Chondrocyte (in vitro differentiated cells): ENCODE measurements at places on chromosomes 13 and 19. TPM values are rescaled to one million over a fixed set of nuclear protein-coding genes. Genes with fewer than 3 reads are reported as not detected.

DNA sequence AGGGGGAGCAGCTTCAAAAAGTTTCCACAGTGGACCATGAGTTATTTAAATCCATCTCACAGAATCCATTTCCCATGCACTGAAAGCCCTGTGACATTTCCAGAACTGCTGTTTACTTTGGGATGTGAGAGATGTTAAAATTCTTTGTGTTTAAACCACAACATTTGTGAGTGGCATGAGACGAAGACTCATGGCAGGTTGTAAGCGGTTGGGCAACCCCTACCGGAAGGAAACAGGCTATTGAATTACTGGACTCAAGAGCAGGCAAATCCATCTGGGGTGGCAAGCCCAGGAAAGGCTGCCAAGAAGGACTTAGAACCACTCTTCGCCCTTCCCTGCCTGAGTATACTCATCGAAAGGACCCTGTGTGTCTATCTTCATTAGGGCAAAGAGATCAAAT, 22.3 kb upstream of the CLDN10 start:
- no peak for DNase-seq
- peaks cover 12% of the 10 kb centered on the region for H3K27me3 ChIP-seq
- no peak overlapping the region for H3K4me3 ChIP-seq
- H3K4me1 ChIP-seq, result peaks cover 9% of the 10 kb centered on the region

- peaks cover 5% of the 10 kb centered on the region for H3K27me3 ChIP-seq
- no peak for DNase-seq
- H3K4me1 ChIP-seq, result peaks cover 4% of the 10 kb centered on the region
- H3K36me3 ChIP-seq, result no peaks in the 10 kb centered on the region
Measured at GRCh38 chr19:57671124-57671895, 2.6 kb downstream of the ZSCAN4 start.

Gene GAPDHS
- total RNA-seq, result not detected in 3 replicates

- H3K36me3 ChIP-seq, result peaks cover 1% of the 10 kb centered on the region
- H3K4me1 ChIP-seq, result no peaks in the 10 kb centered on the region
- no peak for DNase-seq
- H3K27me3 ChIP-seq, result no peaks in the 10 kb centered on the region
Measured at GRCh38 chr19:56837492-56838023, 3.0 kb downstream of the PEG3 start.

DNA sequence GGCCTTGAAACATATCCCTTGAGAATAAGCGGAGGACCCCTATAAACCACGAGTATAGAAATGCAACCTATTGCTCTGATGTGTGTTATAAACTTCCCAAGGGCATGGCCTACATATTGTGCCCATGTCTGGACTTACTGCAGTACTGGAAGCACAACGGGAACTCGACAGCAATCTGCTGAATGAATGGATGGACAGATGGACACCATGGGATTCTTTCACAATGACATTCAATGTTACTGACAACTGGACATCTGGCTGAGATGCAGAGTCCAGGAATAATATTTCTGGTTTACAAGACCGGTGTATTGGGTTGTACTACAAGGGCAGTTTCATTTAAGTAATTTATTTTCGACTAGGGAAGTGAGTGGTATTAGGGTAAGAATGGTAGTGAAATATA, 123.7 kb downstream of the MIPEP start:
- no peak for DNase-seq
- no peak overlapping the region for H3K27ac ChIP-seq
- no peak overlapping the region for H3K4me3 ChIP-seq
- H3K36me3 ChIP-seq, result peaks cover 1% of the 10 kb centered on the region
- H3K27me3 ChIP-seq, result no peaks in the 10 kb centered on the region

- peaks cover 56% of the 10 kb centered on the region for H3K4me1 ChIP-seq
- DNase-seq, result no peak
- H3K36me3 ChIP-seq, result peaks cover 5% of the 10 kb centered on the region
- no peaks in the 10 kb centered on the region for H3K27me3 ChIP-seq
Measured at GRCh38 chr13:114061047-114061446, 71.4 kb downstream of the RASA3 start.

GRCh38 chr13:110653271-110653670, 37.9 kb downstream of the NAXD start:
- no peak overlapping the region for H3K27ac ChIP-seq
- no peak for DNase-seq
- H3K27me3 ChIP-seq, result no peaks in the 10 kb centered on the region
- no peaks in the 10 kb centered on the region for H3K4me1 ChIP-seq
- peaks cover 19% of the 10 kb centered on the region for H3K36me3 ChIP-seq

Gene SRRM5
- total RNA-seq, result 0.12 to 0.27 TPM in 2 of 3 replicates, not detected in the other
